Stimulated activated CD4-positive, alpha-beta T cell treated with anti-CD3 and anti-CD28 coated beads, Interleukin-12 subunit alpha, Interleukin-12 subunit beta, amount 100 ng/mL, for 24 hours (primary cell): ENCODE measurements at places on chromosomes 5 and 9.

DNA sequence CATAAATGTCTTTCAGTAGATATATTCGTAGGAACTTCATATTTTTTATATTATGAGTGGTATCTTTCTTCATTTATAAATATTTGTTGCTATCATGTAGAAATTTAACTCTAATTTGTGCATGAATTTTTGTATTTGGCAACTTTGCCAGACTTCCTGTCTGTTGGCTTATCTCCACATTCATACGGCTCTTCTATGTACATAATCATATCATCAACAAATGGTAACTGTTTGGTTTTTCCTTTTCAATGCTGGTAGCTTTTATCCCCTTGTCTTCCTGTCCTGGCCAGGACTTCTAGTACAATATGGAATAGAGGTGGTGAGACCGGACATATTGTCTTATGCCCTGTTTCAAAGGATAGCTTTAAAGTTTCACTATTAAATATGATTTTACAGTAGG, 132.3 kb upstream of the COL5A1 start:
- DNase-seq, result no peak

DNA sequence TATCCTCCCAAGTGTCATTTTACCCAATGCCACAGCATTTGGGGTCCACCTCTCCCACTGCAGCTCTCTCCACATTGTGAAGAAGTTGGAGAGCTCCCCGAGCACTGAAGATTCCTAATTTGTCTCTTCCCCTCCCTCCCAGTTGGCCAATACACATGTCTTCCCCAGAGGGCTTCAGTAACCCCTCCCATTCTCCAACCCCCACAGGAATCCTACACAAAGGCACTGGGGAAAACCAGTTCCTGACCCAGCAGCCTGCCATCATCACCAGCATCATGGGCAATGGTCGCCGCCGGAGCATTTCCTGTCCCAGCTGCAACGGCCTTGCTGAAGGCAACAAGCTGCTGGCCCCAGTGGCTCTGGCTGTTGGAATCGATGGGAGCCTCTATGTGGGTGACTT, 87.3 kb upstream of the WWC1 start:
- no peak for DNase-seq

DNA sequence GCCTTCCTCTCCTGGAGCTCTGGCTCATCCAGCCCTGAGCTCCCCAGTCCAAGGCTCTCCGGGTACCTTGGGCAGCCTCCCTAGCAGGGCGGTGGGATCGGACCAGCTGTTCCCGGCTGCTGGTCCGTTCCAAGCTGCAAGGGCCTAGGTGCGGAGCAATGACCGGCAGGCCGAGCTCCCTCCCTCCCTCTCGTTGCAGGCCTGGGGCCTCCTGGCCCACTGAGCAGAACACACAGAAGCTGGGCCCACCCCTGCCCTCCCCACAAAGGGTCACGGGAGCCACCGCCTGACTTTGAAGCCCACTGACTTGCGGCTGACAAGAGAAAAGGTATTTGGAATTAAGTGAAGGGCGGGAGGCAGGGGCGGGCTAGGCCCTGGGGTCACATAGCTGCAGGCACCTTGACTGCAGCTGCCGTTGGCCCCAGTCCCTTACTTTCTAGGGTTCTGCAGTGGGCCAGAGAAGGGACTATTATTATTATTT, 104.7 kb upstream of the IER5L start:
- no peak for DNase-seq

GRCh38 chr5:97728920-97729319, 545.9 kb upstream of the RIOK2 start:
- DNase-seq, result no peak

- DNase-seq, result no peak
Measured at GRCh38 chr9:86222667-86223066, 36.8 kb downstream of the C9orf153 start.

- DNase-seq, result no peak
Measured at GRCh38 chr9:78443946-78444345, 147.0 kb downstream of the PSAT1 start.

DNA sequence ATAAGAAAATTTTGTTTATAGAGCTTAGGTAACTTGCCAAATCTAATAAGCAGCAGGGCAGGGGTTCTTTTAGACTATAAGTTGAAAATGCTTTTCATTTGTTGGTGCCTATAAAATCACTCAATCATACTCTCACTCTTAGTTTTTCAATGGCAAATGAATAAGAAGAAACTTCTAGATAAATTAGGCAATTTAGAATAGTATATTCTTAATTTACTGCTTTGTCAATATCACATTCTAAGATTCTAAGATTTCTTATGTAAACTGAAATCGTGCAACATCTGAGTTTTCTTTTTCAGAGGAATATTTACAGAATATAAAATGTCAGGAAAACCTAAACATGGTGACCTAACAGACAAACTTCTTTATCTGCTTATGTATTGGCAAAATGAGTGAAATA, 849.0 kb downstream of the DTWD2 start:
- no peak for DNase-seq

DNA sequence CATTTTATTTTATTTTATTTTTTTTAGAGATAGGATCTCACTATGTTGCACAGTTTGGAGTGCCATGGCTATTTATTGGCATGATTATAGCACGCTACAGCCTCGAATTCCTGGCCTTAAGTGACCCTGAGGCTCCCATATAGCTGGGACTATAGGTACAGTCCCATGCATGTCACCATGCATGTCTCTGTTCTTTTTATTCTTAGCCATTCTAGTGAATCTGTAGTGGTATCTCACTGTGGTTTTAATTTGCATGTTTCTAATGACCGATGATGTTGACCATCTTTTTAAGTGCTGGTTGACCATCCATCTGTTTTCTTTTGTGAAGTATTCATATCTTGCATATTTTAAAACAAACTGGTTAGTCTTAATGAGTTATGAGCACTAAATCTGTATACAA, 76.1 kb downstream of the SLC44A1 start:
- DNase-seq, result no peak

DNA sequence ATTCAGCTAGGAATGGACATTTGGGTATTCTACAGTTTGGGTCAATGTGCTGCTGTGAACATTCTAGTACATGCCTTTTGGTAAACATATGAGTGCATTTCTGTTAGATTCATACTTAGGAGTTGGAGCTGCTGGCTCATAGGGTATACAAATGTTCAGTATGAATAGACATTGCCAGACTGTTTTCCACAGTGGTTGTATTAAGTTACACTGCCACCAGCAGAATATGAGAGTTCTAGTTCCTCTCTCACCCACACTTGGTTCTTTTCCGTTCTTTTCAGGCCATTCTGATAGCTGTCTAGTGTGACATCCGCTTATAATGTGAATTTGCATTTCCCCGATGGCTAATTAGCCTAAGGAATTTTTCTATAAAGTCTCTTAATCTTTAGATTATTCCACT, 25.0 kb downstream of the STOM start:
- no peak for DNase-seq

DNA sequence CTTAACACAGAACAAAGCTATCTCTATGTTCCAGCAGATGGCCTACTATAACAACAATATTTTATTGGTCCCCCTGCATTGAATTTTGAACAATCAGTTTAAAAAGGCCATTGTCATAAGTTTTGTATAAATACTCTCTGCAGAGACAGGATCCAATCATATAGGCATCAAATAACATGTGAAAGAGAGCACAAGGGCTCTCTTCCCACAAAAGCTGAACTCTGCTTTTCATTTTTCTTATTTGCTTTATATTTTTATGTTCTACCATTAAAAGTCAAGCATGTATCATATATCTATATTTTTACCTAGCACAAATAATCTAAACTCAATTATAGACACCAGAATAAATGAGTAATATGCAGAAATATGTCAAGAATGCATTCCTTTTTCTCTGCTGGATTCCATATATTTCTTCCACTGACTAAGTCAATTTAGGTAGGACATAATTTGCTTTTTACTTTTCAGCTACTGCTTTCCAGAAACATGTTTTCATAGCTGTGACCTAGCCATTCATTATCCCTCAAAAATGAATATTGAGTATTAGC, 143.6 kb downstream of the CDH9 start:
- DNase-seq, result no peak

GRCh38 chr5:77824981-77825380, 48.8 kb upstream of the TBCA start:
- no peak for DNase-seq

- DNase-seq, result no peak
Measured at GRCh38 chr9:97573482-97574073, 59.6 kb downstream of the TSTD2 start.

DNA sequence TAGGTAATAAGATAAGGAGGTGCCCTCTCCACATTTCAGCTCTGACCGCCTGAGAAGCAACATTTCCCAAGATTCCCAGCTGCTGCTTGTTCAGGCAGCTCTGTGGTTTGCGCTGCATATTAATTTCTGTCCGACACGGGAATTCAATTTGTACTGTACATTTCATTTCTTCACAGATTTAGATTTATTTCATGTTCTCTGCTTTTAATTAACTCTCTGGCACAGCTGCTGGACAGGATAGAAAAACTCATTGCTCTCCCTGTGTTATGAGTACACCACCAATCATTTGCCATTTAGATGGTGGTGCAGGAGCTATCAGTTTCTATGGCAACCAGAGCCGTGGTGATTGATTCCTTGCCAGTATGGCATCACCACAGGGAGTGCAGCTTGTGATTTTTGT, 558.5 kb downstream of the DMRTA1 start:
- no peak for DNase-seq

- no peak for DNase-seq
Measured at GRCh38 chr5:103013933-103014552, 105.9 kb downstream of the GIN1 start.

GRCh38 chr9:20624201-20625002, 2.1 kb upstream of the MLLT3 start:
- no peak for DNase-seq
